ENCODE measurements at places on chromosomes 13 and 19.

DNA sequence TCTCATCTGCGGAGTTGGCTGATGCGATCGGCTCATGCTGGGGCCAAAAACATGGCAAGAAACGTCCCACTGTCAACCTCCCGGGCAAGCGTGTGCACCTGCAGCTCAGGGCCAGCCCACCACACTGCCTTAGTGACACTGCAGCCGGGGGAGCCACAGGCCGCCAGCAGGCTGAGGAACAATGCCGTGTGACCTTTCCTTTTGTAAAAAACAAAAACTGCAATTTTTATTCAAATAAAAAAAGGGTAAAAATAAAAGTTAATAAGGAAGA lies 18.8 kb upstream of the TMEM255B start:
- DNase-seq, result no peak

DNA sequence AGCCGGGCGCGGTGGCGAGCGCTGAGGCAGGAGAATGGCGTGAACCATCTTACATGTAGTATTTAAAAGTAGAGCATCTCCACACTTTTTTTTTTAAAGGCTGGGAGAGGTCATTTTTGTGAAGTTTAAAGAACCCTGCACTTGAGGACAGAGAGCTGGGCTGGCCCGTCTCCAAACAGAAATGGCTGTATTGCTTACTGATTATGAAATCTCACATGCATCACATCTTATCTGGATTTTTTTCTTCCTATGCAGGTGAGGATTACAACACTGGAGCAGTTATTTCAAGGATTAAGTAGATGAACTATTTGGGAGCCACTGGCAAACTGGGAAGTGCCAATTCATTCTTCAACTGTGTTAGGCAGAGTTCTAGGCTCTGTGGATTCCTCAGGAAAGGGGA lies 59.5 kb downstream of the TEX26 start:
- no peak for DNase-seq

GRCh38 chr13:52868190-52868589 lies 19.8 kb upstream of the PCDH8 start:
- DNase-seq, result no peak

DNA sequence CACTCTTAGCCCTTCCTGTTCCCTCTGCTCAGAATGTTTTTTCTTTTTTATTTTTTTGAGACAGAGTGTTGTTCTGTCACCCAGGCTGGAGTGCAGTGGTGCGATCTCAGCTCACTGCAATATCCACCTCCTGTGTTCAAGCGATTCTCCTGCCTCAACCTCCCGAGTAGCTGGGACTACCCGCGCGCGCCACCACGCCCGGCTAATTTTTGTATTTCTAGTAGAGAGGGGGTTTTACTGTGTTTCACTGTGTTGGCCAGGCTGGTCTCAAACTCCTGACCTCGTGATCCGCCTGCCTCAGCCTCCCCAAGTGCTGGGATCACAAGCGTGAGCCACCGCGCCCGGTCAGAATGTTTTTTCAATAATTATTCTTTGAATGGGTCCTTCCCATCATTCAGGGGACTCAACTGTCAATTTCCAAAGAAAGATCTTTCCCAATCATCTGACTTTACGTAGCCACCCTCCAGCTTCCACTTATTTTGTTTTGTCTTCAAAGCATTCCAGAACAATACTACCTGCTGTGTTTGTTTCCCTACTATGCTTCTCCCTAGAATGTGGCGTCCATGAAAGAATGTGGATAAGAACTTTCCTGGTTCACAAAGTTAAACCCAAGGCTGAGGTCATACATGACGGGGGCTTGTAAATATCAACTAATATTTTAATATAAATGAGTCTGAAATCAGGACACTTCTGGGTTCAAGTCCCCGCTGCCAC lies 1.2 kb downstream of the NDUFA7 start:
- no peak for DNase-seq

DNA sequence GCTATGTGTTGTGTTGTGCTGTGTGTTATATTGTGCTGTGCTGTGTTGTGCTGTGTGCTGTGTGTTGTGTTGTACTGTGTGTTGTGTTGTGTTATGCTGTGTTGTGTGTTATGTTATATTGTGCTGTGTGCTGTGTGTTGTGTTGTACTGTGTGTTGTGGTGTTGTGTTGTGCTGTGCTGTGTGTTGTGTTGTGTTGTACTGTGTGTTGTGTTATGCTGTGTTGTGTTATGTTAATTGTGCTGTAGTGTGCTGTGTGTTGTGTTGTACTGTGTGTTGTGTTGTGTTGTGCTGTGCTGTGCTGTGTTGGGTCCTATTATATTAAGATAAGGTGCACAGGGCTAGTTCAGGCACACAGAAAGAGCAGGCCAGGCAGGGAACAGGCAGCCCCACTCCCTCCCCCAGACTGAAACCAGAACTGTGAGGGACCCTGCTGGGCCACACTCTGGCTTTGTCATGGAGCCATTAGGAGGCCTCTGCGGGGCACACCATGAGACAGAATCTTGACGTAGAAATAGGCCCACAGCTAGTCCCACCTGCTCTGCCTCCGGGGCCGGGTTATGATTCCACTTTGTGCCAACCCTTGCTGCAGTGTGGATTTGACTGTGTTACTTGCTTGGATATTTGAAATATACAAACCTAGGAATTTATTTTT lies 12.1 kb downstream of the SOX1 start:
- no peak for DNase-seq

- DNase-seq, result no peak
Measured at GRCh38 chr13:75494491-75494890, 12.5 kb upstream of the TBC1D4 start.

DNA sequence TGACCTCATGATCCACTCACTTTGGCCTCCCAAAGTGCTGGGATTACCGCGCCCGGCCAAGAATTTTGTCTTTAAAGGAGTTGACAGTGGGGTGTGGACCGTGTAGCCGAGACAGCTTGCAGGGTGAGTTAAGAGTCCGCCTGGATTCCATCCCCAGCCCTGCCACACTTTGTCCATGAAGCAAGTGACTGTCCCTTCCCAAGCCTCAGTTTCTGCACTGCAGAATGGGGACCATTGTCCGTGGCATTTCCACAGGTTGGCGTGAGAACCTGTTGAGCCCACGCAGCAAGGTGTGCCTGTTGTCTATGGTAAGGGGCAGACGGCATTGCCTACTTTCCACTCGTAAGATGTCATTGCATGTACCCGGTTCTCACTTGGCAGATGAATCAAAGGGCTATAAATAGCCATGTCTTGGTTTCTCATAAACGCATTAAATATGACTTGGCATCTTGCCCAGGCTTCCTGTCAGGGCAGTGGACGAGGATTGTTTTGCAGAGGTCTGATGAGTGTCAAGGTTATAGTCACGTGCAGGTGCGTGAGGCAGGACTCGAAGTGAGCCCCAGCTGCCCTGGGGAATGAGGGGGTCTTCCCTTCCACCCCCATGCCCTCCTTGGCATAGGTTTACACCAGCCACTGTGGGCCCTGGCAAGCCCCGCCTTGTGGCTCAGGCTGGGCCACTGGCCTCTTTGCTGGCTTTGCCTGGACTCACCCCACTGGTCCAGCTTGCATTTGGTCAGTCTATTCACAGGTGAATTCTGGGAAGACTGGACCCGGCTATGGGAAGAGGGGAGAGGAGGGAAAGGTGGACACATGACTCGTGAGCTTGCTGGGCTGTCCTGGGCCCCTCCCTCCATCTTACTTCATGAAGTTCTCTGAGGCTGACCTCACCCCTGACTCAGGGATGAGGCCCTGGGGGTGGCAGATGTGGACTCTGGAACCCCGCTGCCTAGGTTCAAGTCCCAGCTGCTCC lies 14.6 kb downstream of the FAM187B start:
- peak; percentile 97 for DNase-seq

GRCh38 chr13:80113714-80114454 lies 227.0 kb downstream of the SPRY2 start:
- no peak for DNase-seq

GRCh38 chr19:3683405-3684053 lies 16.7 kb downstream of the PIP5K1C start:
- no peak for DNase-seq

DNA sequence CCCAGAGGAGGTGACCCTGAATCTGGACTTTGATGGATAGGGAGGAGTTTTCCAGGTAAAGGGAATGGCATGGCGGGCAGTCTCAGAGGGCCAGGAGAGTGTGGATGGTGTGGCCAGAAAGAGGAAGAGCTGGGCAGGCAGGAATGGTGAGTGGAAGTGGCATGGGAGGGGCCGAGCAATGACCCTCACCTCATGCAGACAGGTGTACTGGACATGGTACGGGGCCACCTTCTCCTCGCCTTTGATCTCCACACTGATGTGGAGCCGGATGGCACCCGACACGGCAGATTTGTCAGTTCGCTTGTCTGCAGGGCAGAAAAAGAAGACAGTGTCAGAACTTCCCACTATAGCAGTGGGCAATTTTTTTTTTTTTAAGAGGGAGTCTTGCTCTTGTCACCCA lies 45.5 kb downstream of the UNC13A start:
- DNase-seq, result no peak

- no peak for DNase-seq
Measured at GRCh38 chr13:52695856-52696255, 43.2 kb downstream of the SUGT1 start.

- DNase-seq, result no peak
Measured at GRCh38 chr19:18610556-18611326, 1.9 kb upstream of the TMEM59L start.

GRCh38 chr19:29683009-29683408 lies 17.7 kb downstream of the PLEKHF1 start:
- DNase-seq, result no peak

DNA sequence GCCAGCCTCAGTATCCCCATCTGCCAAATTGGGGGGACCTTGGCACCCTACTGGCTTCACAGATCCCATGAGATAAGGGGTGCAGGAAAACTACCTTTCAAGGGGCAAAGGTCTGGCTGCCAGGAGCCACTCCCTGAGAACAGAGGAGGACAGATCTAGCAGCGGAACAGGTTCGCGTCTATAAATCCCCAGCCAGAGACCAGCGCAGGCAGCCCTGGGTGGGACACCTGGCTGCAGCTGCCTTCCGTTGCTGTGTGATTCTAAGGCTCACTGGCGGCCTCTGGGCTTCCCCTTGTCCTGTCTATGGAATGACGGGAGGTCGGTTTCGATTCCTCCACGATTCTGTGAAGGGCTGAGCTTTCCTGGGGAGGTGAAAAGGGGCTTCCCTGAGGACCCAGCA lies 7.3 kb downstream of the RELB start:
- DNase-seq, result no peak

DNA sequence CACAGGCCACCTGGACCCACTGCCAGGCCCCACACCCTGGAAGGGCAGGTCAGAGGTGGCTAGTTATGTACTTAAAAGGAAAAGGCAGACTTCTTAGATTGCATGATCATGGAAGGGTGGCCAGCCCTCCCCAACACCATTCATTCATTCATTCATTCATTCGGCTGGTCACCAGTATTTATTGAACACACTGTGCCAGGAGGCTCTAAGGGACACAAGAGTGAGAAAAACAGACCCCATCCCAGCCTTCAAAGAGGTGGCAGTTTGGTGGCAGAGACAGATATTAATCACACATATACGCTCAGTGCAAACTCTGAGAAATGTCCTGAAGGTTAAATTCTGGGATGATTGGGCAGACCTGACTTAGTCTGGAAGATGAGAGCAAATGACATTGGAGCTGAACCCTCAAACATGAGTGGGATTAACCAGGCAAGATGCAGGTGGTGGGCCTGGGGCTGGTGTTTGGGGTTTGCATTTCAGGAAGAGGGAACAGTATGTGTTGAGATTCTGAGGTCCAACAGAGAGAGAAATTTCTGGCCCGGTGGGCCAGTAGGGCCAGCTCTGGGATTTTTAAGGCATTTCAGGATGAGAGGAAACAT lies 147.5 kb downstream of the ZNF536 start:
- DNase-seq, result no peak

All from RPMI8226 (cell line).